NCI-H1694 treated with DMSO at 0.1 percent for 48 hours (cell line): ENCODE measurements at places on chromosomes 3 and 15.

DNA sequence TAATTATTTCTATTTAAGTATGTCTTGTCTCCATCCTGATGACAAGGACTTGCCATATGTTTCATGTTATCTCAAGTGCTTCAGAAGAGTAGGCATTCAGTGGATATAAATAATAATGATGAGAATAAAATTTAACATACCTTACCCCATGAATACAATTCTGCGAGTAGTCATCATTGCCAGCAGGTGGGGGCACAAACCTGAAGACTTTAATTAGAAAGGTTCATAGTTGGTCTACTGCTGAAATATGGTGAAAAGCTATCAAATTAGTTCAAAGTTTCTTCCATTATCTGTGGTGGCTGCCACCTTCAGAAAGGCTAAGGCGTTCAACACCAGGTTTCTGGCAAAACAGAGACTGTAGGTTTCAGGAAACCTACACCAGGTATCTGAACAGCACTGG lies 100.9 kb downstream of the P3H2 start:
- DNase-seq = no peak

DNA sequence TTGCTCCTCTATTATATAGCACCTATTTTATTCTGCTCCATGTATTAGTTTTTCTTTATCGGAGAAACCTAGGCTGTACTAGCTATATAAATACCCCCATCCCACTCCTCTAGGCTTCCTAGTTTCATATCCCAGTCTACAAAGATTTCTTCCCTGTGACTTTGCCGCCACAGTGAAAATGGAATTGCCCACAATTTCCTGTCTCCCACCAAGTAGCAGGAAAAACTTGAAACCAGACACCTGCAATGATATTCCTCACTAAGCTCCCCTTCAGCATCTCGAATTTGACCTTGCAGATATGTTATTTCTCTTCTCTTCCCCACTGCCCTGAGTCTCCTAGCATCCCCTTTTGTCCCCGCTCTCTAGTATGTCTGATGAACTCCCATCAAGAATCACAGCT lies 685.8 kb upstream of the CCDC54 start:
- DNase-seq = no peak

GRCh38 chr3:18127859-18128681 lies 297.1 kb downstream of the SATB1 start:
- DNase-seq = no peak

GRCh38 chr3:171797265-171797679 lies 13.0 kb downstream of the PLD1 start:
- no peak for DNase-seq

DNA sequence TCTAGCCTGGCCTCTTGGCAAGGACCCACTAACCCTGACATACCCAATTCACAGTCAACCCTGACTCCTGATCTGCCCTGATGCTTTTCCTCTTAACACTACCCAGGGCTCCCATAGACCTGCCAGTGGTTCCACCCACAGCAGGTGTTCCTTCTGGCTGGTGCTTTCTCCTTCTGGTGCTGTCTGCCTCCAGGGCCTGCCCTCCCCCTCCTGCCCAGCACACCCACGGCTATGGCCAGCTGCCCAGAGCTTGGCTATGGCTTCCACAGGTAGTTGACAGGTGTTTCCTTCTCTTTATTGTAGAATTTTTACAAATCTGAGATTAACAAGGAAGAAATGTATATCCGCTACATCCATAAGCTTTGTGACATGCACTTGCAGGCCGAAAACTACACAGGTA lies 46.5 kb upstream of the MANF start:
- no peak for DNase-seq

DNA sequence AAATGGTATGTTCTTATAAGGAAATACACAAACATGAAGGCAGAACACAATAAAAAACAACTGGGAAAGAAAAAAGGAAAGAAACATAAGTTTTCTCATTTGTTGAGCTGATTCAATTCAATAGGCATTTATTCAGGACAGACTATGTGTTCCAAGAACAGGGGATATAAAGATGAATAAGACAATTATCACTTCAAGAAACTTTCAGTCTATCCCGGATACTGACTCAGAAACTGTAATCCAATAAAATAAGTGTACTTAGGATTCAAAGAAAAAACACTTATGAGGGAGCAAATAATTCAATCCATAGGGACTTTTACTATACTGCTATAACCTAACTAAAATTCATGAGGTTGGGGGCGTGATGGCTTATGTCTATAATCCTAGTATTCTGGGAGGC lies 3.5 kb upstream of the POPDC2 start:
- DNase-seq = no peak

GRCh38 chr3:45218578-45219390 lies 7.3 kb downstream of the TMEM158 start:
- no peak for DNase-seq

GRCh38 chr3:103963599-103963998 lies 1403.1 kb upstream of the ALCAM start:
- DNase-seq = no peak

GRCh38 chr3:4314688-4315087 lies 11.5 kb downstream of the SETMAR start:
- no peak for DNase-seq

DNA sequence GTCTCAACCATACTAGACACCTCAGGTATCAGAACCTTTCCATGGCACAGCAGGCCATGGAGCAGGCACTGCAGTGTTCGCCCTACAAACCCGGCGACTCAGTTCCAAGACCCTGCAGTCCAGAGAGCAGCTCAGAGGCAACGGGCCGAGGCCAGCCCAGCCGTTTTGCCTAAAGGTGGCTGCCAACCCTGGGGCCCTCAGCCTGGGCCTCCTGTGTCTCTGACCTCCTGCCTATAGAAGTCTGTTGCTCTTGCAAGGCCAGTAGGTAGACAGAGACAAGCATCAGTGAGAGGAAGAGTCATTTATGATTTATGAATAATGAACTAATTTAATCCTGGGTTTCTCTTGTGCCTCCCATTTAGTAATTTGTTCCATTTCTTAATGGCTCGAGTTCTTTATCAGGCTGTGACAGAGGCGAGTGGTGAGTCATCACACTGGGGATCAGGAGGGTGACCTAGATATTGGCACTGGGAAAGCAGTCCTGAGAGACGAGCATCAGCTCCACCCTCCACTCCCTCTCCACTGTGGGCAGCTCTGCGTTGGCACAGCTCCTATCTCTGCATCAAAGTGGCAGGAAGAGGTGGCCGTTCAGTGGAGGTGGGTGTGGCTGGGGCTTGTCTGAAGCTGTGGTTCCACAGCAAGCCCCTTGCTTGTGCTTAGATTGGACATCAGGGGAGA lies 79.8 kb downstream of the ABHD5 start:
- no peak for DNase-seq

- no peak for DNase-seq
Observed at GRCh38 chr3:192262001-192262400, 465.3 kb downstream of the FGF12 start.

DNA sequence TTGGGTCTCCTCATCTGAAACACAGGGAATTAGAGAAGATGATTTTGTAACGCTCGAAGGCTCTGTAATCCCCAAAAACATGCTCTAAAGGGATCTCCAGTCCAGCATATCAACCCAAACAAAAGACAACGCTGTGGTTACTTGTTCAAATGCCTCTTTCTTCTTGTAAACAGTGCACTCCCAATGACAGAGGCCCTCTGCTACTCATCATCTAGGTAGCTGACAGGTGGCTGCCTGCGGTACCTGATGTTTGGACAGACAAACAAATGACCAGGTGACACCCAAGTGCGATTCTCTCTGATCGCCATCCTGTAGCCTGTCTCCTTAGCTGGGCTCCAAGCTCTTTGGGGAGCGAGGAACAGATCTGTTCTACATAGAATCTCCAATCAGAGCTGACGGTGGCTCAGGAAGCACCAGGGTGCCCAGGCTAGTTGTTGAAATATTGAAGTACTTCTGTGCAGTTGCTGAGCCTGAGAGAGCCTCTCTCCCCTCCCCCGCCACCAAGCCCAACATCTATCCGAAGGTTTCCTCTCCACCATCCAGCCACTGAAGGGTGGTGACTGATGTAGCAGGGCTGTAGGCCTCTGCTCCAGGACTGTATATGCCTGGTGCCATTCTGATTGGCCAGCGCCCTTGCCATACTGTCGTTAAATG lies 238.7 kb downstream of the XXYLT1 start:
- DNase-seq = no peak

- DNase-seq = no peak
Observed at GRCh38 chr3:72310419-72311380, 525.8 kb upstream of the PROK2 start.

GRCh38 chr3:87173776-87174175 lies 53.3 kb upstream of the CHMP2B start:
- DNase-seq = no peak

- DNase-seq = no peak
Observed at GRCh38 chr15:56337084-56337725, 28.0 kb upstream of the TEX9 start.

DNA sequence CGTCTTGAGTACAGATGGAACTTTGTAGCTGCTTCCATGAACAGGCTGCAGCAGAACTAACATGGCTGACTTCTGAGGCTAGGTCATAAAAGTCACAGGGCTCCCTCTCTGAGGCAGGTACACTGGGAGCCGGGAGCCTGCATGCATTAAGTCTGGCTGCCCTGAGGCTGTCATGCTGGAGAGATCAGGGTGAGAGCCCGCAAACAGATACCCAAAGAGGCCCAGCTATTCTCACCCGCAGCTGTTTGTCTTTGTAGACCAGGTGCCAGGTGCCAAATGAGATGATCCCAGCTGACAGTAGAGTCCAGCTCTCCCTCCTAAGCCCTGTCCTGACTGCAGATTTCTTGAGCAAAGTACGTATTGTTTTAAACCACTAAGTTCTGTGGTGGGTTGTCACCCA lies 8.6 kb upstream of the SLCO3A1 start:
- DNase-seq = no peak

DNA sequence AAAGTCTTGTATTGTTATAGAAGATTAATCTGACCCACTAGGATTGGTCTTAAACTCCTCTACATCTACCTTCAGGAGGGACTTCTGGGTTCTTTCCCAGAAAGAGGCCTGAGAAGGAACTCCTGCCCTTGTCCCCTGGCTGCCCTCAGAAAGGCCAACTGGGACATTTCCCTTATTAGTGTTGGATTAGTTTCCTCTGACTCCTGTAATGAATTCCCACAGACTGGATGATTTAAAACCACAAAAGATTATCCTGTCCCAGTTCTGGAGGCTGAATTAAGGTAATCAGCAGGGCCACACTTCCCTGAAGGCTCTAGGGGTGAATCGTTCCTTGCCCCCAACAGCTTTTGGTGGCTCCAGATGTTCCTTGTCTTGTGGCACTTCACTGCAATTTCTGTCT lies 102.8 kb upstream of the NMNAT3 start:
- DNase-seq = no peak

- no peak for DNase-seq
Observed at GRCh38 chr15:57015897-57016296, 97.5 kb downstream of the TCF12 start.

GRCh38 chr3:115469649-115470048 lies 153.7 kb upstream of the GAP43 start:
- no peak for DNase-seq

- DNase-seq = no peak
Observed at GRCh38 chr3:177607589-177607988, 410.3 kb upstream of the TBL1XR1 start.
